ENCODE measurements at places on chromosomes 1 and 21.

- DNase-seq, result peak; percentile 93
Measured at GRCh38 chr1:226674892-226675714, 64.0 kb downstream of the ITPKB start.

DNA sequence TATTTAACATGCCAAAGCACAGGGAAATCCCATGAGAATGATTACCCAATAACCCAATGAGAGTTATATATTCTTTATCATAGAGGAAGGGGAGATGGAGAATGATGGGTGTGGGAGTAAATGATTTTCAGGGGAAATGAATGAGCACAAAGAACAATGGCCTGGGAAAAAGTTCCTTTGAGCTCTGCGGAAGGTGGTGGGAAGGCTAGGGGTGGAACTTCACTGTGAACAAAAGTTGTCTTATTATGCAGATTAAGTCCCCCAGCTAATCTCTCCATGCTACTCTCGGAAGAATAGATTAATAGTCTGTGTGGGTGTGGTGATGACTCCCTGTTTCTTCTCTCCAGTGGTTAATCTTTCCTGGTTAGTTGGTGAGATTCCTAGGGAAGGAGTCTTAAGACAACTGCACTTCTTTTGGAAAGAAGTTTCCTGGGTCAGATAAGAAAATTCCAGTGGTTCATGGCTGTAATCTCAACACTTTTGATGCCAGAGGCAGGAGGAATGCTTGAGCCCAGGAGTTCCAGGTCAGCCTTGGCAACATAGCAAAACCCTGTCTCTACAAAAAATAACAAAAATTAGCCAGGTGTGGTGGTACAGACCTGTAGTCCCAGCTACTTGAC is 71.6 kb downstream of the DNTTIP2 start:
- DNase-seq, result no peak

DNA sequence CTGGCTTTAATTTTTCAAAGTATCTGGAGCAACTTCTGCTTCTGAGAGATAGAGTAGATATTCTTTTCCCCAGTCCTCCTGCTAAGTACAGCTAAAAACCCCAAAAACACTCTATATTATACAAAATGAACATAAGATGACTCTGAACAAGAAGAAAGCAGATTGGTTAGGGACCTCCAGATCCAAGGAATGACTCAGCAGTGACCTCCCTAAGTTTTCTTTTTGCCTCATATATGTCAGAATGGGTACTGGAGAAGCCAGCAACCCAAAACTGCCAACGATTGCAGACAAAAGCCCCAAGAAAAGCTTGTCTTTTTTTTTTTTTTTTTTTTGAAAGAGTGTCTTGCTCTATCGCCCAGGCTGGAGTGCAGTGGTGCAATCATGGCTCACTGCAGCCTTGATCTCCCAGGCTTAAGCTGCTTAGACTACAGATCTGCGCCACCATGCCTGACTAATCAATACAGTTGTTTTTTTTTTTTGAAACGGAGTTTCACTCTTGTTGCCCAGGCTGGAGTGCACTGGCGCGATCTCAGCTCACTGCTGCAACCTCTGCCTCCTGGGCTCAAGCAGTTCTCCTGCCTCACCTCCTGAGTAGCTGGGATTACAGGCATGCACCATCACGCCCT is 22.7 kb downstream of the NDUFS5 start:
- DNase-seq, result no peak

DNA sequence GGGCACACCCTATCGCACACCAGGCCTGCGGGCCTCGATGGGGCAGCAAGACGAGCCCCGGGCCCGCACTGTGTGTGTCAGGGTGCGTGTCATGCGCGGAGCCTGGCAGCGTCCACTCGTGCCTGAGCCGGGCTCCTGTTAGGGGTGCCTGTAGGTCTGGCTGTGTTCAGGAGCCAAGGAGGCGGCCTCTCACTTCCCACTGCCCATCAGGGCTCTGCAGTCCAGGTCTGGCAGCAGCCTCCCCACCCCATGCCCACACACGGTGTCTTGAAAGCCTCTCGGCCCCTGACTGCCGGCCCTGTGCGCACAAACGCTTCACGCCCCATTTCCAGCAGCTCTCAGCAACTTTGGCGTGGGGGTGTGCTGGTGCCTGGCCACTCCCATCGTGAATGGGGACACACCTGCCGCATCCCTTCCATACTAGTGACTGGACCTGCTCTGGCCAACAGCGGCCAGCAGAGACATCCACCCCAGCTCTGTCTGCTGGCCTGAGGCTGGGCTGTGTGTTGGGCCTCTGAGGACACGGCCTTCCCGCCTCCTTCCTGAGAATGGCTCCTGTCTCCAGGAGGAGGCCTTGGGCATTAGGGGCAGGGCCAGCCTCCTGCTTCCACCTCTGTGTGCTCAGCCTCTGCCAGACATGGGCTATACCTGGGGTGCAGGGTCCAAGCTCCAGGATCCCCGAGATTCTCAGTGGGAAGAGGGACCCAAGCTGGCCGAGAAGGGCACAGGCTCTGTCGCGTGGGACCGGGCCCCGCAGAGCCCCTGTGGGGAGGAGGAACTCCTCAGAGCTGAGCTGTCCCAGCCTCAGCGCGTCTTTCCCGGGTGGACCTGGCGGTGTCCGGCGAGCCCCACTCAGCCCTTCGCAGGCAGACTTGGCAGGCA is 41.8 kb upstream of the ACTRT2 start:
- no peak for DNase-seq

- no peak for DNase-seq
Measured at GRCh38 chr1:54278941-54279422, 79.0 kb downstream of the MRPL37 start.

- DNase-seq, result peak; percentile 95
Measured at GRCh38 chr1:153945795-153946621, 510 bp downstream of the DENND4B start.

Measured in KBM-7 (cell line).